ENCODE measurements at places on chromosomes 7 and 10.
A peak's percentile ranks its signal among the peaks of the same experiment; 100 is the strongest.

DNA sequence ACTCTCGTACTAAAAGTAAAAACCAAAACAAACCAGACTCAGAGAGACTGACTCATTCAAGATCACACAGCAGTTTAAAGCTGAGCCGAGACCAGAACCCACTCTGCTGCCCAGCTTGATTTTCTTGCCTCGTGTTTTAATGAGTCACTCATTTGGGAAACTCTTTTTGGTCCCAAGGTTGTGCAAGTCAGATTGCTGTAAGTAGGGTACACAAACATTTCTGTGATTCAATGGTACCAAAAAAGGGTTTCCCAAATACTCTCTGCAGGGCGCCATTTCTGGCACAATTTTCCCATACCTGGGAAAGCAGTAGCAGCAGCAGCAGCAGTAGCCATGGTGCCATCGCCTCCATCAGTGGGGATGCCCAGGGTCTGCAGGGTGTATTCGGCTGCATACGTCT is 69.9 kb downstream of the ASAH2B start:
- DNase-seq = no peak

- DNase-seq = no peak
These were observed 151.5 kb upstream of the KAT6B start for GRCh38 chr10:74674927-74675326.

DNA sequence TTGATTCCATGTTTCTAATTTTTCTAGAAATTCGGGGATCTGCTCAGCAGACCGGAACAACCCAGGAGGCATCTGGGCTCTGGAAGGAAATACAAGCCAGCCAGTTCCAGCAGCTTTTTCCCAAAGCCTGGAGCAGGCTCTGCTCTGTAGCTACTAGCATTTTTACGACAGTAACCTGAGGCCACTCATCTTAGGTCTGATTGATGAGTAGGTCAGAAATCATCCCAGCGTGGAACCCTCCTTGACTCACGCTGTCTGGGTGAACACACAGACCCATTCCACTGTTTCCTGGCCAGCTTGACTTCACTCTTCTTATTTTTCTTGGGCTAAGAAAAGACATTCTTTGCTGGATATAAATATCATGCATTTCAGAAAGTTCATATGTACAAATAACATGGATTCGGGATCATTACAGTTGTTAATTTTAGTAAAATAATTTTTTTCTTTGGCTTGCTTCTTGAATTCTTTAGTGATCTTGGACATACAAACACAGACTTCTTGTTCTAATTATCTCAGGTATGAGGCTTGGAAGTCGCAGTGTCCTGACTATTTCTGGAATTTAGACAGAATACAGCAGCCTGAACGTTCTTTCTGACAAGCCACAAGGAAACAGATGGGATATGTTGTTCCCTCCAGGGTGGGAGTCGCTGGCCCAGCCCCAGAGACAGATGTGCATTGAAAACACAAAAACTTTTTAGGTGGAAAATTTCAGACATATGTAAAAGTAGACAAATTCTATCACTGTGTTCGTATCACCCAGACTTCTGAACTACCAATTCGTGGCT is 54.6 kb upstream of the PITRM1 start:
- peak; percentile 89 for DNase-seq

GRCh38 chr7:126222782-126223181 is 1030.0 kb downstream of the GRM8 start:
- no peak for DNase-seq

DNA sequence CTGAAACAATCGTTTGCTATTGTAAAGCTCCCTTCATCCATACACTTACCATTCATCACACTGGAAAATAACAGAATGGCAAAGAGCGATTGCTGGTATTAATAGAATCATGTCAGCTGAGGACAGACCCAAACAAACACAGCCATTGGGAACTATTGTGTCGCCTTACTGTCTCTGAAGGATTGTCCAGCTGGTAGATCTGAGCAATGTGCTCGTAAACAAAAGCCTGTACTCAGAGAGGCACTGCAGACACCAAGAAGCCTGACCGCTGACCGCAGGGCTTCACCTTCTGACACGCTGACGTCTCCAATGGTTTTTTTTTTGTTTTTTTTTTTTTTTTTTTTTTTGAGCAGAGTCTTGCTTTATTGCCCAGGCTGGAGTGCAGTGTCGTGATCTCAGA is 151.0 kb upstream of the FRMD4A start:
- no peak for DNase-seq

DNA sequence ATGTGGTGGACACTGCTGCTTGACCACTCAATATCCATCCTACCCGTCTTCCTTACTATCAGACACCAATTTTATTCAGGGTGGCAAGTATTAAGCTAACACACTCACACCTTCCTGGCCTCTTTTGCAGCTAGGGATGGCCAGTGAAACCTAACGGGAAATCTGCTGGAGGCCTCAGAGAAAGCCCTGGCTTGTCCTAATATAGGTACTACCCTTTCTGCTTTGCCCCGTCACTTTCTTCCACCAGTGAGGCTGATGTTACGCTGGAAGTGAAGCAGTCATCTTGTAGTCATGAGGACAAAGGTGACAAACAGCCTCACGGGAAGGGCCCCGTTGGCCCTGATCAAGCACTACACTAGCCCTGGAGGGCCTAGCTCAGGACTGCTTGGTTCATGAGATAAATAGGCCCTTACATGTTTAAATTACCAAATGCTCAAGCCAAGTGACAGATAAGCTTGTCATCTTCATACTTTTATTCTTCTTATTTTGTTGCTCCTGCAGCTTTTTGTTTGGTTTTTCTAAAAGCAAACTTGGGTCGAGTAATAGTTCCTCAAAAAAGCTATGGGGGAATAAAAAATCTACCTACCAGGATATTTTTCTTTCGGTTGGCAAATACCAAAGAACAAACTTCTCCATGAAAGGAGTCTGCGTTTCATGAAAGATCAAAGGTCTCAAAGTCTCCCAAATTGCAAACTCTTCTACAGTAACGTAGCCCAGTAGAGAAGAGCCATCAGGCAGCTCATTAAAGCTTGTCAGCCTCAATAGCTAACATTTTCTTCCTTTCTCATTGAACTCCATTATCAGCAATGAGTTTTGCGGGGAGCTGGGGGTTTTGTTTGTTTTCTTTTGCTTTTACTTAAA is 17.5 kb downstream of the CREB3L2 start:
- no peak for DNase-seq

GRCh38 chr7:78346827-78347226 is 548.3 kb downstream of the PHTF2 start:
- DNase-seq = no peak

DNA sequence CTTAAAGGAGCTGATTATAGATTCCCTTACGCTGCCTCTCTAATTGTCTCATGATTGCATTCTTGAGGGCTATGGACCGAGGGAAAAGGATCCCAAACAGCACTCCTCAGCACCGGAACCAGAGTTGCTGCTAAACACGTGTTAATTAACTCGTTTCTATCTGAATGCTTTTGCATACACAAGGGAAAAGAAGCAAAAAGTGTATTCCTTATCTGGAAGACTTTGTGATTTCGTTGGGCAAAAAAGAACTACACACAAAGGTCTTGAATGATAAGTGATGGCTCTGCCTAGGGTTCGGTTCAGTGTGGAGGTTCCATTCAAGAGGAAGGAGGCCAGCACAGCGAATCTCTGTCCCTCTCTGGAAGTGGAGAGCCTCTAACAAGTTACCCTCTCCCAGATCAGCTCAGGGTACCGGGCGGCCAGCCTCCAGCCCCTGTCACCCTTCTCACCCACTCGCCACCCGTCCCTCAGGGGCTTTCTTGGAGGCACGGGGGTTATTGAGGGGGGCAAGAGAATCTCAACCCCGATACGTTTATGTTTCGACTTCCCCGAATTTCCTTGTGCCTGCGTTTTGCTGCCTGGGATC is 515 bp upstream of the SLC4A2 start:
- no peak for DNase-seq

- DNase-seq = peak; percentile 2
These were observed 6.5 kb downstream of the BLVRA start for GRCh38 chr7:43764807-43765491.

DNA sequence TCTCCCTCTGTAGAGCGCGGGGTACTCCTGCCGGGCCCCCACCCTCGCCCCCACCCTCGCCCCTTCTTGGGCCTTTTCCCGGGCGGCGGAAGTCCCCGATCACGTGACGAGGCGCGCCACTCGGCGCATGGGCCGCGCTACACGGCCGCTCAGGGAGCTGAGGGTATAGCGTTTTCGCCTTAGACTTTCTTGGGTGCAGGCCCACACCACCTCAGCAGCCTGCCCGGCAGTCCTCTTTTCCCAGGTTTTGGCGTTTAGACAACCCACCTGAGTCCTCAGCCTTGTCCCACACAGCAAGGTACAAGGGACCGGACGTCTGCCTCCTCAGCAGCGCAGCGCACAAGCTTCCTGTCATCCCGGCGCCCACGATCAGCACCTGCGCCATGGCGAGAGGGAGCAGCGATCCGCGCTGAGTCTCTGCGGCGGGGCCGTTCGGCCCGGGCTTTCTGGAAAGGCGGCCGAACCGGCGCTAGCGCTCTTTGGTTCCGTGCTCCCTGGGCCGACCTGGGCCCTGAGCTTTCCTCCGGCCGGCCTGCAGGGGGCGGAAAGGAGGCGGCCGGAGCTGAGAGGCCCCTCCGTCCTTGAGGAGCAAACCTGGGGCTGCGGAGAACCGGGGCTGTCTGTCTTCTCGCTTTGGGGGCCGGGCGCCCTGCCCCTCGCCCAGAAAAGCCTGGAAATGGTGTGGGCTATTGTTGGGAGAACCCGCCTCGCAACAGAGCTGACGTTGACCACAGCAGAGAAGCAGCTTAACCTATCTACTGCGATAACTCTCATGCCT is at the start of gene RNLS:
TSS of gene RNLS (minus strand) at position 513 of the 778 bp plus-strand sequence.
- peak; percentile 20 for DNase-seq

DNA sequence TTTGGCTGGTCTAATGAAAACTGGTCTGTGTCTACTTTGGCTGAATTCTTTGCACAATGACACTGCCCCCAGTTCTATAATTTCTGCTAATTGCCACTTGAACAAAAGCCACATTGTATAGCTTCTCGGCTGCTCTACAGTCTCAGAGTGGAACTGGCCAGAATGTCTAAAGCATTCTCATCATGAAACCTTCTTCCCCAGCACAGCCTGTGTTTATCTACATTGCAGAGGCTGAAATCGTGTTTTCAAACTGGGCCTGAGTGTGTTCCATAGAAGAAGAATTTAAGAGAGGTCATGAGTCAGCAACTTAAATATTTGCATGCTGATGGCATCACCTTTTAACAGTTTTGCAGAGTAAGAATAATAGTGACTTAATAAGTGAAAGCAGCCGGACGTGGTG is 177.2 kb downstream of the BUB3 start:
- DNase-seq = no peak

DNA sequence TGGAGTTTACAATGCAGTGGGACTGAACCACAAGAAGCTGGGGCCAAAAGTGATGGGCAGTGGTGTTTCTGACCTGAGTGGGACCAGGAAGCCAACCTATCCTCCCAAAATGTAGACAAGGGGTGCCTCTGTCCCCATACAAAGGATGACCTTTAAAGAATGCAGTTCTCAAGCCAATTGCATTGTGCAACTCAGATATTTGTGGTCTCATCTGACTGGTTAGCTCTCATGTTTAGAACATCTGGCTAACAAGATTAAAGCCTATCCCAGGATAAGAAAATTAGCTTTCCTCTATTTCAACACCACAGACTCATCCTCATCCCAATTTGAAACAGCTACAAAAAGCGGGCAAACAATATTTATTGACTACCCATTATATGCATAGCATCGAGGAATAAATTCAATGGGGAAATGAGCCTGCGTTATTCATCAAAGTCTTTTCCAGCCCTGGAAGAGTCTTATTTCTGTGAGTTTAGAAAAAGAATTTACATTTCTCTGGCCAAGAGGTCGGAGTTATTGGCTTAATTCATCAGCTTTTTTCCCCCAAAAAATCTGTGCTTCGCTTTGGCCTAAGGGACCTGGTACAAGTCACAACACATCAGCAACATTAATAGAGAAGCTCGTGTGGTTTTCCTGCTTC is 26.7 kb downstream of the ELMO1 start:
- no peak for DNase-seq

DNA sequence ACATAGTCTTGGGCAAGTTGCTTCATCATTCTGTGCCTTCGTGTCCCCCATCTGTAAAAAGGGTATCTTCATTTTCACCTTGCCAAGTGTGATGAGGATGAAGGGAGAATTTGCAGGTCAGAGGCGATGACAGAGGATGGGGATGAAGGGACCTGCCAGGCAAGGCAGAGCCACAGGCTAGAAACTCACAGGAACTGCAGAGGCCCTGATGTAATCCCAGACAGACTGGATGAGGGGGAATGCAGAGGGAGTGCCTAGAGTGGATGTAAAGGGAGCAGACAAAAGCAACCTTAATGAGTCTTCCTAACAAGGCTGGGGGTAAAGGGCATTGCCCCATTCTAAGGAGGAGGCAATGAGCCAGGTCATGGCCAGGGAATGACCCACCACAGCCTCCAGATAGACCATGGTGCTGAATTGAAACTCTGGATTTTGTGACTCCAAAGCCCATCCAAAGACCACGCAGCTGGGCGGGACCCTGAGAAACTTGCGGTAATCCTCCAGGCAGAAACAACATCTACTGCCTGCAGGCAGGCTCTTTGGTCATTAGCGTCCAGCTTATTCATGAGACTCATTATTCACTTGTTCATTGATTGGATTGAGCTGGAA is 1.9 kb downstream of the ANTXRL start:
- no peak for DNase-seq

- no peak for DNase-seq
These were observed 104.5 kb upstream of the ZPBP start for GRCh38 chr7:50197549-50197948.

DNA sequence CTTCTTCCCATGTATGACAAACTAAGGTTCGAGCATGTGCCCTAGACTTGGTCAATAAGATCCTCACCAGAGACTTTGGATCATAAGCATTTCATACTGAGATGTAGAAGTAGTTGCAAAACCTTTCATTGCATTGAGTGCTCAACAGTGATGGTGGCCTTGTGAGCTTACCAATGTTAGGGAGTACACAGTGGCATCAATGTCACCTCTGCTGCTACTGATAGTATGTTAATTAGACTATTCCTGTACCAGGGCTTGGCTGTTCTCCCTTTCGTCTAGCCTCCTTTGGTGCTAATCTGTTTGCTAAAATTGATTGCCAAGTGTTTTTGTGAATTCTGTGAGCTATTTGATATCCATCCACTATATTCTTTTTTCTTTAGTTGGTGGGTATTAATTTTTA is 264.5 kb upstream of the SEMA3C start:
- DNase-seq = no peak

GRCh38 chr7:95927756-95928155 is 155.4 kb downstream of the DYNC1I1 start:
- DNase-seq = no peak

DNA sequence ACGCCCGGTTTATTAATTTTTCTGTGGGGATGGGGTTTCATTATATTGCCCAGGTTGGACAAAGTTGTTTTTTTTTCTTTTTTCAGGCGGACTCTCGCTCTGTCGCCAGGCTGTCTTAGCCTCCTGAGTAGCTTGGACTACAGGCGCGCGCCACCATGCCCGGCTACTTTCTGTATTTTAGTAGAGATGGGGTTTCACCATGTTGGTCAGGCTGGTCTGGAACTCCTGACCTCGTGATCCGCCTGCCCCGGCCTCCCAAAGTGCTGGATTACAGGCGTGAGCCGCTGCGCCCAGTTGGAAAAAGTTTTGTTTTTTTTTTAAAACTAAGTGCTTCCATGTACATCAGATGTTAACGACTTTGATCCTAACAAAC is 542 bp upstream of the ZNF394 start:
- no peak for DNase-seq

- no peak for DNase-seq
These were observed 351.2 kb downstream of the DNAJB6 start for GRCh38 chr7:157687845-157688532.

GRCh38 chr7:15081891-15082290 is 179.3 kb upstream of the DGKB start:
- no peak for DNase-seq

GRCh38 chr10:14253711-14254110 is 77.0 kb downstream of the FRMD4A start:
- DNase-seq = no peak
